ENCODE measurements at places on chromosomes 4 and X.

DNA sequence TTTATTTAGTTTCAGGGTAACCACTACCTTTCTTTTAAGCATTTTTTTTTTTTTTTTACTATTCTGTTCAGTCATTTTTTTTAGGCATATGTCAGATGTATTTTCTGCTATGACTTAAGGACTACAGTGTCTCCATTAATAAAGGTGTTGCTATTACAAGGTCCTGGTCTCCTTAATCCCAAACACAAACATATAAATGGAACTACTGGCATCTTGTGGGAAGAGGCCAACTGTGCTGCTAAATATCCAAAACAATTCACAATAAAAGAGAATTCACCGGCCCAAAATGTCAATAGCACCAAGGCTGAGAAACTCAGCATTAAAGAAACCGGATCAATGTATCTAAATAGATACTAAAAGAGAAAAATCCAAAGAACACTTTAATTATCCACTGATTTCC is 26.4 kb downstream of the LCORL start:
- DNase-seq = no peak

GRCh38 chr4:89298155-89298554 is 9.4 kb downstream of the GPRIN3 start:
- no peak for DNase-seq

DNA sequence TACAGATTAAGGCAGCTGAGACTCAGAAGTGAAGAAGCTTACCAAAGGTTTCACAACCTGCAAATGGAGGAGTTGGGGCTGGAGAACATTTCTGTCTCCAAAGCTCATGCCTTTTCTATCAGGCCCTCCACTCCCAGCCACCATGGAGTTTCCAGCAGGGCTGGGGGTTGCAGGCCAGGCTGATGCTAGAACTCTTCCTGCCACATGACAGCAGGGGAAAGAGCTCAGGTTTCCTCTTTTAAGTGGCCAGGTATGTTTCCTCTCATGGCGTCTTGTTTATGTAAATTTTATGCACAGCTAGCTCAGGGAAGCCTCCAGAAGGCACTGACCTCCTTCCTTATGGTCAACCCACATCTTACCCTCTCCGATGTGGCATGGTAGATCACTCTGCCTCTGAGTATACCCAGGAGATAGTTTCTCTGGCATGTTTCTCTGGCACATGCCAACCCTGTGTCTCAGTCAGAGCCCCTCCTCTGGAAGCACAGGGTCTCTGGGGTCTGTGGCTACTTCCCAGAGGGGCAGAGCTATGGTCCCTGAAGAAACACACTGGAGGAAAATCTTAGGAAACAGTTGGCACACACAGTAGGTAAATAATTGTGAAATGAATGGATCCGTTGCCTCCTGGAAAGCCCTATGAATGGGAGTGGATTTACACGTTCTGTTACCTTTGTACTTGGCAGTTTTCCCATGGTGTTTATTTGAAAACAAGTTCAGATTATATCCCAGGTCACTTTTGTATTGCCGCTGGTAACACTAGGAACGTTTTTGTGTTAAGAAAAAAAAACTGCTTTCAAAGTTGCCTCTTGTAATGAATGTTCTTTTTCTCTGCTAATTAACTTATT is 28.9 kb downstream of the PDK3 start:
- DNase-seq = no peak

GRCh38 chr4:89751416-89751815 is 85.5 kb downstream of the SNCA start:
- DNase-seq = no peak

DNA sequence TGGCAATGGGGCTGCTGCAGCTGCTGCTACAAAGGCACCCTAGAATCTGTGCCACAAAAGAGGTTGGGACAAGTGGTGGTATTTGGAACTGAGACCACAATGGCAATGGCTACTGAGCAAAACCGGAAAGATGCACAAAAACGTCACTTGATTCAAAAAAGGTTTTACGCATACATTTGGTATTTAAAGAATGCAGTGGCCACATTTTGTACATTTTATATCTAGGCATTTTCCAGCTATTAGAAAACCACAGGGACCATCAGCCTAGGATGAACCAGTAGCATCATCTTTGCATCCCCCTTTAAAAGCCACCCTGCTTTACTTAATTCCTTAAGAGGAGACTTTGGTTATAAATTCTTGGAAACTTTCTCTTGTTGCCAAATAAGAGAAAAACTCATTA is 104.8 kb upstream of the CXCL13 start:
- no peak for DNase-seq

DNA sequence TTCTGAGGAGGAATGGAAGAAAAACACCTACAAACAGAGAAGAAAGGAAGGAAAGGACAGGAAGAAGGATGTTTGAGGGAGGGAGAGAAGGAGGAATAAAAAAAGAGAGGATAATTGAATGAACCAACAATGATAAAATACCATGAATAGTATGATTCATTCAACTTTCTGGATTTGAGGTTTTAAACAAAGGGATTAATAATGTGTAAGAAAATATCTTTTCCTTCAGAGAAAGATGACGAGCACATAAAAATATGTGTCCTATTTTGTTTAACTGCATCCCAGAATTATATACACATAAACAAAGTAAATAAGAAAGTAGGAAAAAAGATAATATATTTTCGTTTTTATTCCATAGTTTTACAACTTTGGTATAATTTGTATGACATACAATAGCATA is 1380.4 kb downstream of the STIM2 start:
- DNase-seq = no peak

GRCh38 chr4:20044502-20044911 is 207.2 kb upstream of the SLIT2 start:
- no peak for DNase-seq

GRCh38 chr4:20273793-20274192 is 22.1 kb downstream of the SLIT2 start:
- DNase-seq = no peak

DNA sequence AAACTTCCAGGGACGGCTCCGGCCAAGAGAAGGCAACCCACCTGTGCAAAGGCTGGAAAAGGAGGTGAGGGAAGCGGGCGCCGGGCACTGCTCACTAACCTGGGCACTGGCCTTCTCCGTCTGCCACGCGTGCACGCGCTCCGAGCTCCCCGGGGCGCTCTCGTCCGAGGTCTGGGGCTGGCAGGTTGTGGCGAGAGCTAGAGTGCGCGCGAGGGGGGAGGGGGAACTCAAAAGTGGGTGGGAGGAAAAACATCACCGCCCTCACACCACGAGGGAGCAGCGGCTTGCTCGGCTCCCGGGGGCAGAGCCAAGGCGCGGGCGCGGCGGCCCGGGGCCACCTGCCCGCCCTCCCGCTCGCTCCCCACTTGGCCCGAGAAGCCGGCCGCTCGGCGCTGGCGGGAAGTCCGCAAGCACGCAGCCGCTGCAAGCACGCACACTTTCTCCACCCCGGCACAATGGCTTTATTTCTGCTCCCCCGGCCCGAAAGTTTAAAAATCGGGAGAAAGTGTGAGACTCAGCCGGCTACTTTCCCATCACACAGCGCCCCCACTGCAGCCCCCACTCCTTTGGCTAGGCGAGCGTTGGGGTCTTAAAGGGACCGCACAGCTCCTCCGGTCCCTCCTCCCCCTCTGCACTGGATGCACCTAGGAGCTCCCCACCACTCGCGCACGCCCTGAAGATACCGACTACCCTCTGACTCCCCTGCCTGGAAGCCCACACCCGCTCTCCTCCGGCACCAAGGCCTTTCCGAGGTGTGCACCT is at the start of gene CHRDL1:
TSS of gene CHRDL1 (minus strand) at position 173 of the 762 bp plus-strand sequence. CDS start 3,636 bp downstream, outside the sequence.
- DNase-seq = peak; percentile 11

GRCh38 chrX:129875669-129876068 is 30.3 kb upstream of the UTP14A start:
- peak; percentile 62 for DNase-seq

DNA sequence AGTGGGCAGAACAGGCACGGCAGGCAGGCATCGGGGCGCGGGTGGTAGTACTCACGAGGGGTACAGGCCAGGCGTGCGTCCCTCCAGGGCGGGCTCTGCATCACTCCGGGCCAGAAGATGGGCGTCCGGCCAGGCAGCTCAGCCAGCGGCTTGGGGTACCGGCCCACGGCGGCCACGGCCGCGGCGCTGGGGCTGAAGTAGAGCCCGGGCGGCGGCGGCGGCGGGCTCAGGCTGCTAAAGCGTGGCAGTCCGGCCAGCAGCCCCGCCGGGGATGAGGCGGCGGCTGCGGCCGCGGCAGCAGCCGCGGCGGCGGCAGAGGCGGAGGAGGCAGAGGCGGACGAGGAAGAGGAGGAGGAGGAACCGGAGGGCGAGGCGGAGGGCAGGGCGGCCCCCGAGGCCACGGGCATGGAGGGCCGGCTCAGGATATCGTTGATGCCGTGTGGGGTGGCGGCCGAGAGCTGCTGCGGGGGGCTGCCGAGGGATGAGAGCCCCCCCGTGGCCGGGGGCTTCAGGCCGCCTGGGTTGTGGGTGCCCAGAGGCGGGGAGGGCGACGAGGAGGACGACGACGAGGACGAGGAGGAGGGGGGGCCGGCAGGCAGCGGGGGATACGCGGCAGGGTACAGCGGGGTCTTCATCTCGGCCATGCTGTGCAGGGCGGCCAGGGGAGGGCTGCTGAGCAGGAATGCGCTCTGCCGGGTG is 1.4 kb downstream of the NKX6-1 start:
- no peak for DNase-seq

GRCh38 chr4:78722320-78722719 is 53.8 kb upstream of the BMP2K start:
- DNase-seq = no peak

DNA sequence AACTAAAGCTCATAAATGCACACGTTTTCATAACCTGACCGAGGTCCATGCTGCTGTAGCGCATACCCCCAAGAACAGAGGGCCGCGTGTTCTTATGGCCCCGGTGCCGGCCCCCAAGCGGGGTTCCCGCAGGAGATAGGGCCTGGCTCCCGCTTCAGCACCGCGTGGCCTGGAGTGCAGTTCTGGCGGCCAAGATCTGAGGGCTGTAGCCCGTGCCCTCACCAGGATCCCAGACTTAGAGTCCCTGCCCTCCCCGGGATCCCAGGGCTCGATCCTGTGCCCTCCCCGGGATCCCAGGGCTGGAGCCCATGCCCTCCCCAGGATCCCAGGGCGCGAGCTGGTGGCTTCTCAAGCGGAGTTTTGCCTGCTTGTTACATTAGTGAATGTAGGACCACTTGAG is 1.0 kb upstream of the GRPEL1 start:
- peak; percentile 37 for DNase-seq

DNA sequence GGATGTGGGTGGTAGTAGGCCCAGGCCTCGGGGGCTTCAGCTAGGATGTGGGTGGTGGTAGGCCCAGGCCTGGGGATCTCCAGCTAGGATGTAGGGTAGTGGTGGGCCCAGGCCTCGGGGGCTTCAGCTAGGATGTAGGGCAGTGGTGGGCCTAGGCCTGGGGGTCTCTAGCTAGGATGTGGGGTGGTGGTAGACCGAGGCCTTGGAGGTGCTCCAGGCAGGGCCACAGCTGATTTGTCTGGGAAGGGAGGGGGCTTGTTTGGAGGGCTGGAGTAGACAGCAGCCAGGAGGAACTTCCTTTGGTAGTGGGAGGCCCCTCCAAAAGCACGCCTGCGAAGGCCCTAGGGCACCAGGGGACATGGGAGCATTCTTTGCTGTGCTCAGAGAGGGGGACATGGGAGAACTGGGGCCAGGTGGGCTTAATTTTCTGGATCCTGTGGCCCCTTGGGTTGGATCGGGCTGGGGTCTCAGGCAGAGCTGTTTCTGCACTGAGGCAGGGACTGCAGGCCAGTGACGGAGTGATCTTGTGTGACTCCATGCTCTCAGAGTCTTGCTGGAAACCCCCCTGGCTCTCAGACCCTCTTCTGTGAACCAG is 3.3 kb upstream of the SPON2 start:
- DNase-seq = no peak

GRCh38 chr4:174157106-174157607 is 126.3 kb downstream of the FBXO8 start:
- no peak for DNase-seq

DNA sequence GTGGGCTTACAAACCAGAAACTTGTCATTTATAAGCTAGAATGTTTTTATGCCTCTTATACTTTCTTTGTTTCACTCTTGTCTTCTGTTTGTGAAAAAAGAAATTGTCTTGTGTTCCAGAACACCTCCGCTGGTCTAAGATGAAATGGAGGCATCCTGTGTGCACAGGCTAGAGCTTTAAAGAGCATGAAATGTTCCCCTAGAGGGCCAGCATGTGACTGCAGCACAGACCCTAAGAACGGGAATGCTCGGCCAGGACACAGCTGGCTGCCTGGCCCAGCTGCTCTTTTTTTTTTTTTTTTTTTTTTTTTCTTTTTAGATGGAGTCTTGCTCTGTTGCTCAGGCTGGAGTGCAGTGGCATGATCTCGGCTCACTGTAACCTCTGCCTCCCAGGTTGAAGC is 33.6 kb downstream of the SETD7 start:
- DNase-seq = no peak

DNA sequence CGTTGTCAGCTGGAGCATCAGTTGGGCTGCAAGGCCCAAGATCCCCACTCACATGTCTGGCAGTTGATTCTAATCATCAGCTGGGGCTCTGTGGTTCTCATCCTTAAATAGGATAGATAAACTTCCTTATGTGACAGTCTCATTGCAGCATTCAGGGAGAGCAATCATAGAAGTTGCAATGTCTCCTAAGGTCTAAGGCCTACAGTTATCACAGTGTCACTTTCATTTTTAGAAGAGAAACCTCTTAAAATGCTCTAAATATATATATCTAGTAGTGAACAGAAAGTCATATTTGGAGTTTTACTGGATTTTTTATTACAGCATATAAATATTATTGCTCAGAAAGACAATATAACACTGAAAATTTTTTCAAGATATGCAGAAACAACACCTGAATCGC is 226.0 kb upstream of the PPP1R2C start:
- DNase-seq = no peak

DNA sequence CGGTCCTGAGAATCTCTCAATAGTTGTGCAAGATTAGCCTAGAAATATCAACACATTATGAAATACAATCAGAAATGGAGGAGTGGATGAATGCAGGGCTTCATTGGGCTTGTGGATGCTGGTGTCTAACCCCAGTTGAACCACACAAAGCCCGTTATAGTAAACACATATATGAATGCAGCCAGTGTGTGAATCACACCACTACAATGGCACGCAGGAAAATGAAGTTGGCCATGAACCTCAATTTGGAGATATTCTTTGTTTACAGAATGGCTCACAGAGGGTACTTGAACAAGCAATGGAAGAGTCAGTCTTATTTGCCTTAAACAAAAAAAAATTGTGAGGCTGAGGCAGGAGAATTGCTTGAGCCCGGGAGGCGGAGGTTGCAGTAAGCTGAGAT is 57.8 kb downstream of the SOD3 start:
- DNase-seq = no peak

- no peak for DNase-seq
Measured at GRCh38 chr4:169658975-169659715, 38.8 kb downstream of the CLCN3 start.

DNA sequence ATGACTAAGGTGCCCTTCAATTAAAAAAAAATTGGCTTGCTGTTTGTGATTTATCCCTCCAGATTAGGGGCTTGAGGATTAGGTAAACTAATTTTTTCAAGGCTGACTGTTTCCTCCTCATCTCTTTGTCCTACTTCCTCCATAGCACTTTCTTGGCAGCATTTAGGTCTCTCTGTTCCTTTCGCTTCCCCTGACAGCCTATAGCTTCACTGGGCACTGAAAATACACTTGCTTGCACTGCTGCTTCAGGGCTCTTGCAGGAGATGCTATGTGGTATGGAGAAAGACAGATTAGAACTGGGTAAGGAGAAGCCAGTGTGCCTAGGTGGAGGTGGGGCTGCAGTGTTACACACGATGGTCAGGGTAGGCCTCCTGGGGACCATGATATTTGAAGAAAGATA is 112.3 kb upstream of the SFRP2 start:
- DNase-seq = no peak

GRCh38 chr4:109462297-109462696 is 28.7 kb downstream of the SEC24B start:
- peak; percentile 71 for DNase-seq

All from Kasumi-1 (cell line).